ENCODE measurements at places on chromosomes 5 and 9. TPM values are rescaled to one million over a fixed set of nuclear protein-coding genes. Genes with fewer than 3 reads are reported as not detected.

BTNL8 gene
- total RNA-seq: not detected

PTPRD gene
- 3.3 TPM for total RNA-seq

GRCh38 chr9:125893277-125893676 lies 146.1 kb downstream of the PBX3 start:
- no peak for DNase-seq

DNA sequence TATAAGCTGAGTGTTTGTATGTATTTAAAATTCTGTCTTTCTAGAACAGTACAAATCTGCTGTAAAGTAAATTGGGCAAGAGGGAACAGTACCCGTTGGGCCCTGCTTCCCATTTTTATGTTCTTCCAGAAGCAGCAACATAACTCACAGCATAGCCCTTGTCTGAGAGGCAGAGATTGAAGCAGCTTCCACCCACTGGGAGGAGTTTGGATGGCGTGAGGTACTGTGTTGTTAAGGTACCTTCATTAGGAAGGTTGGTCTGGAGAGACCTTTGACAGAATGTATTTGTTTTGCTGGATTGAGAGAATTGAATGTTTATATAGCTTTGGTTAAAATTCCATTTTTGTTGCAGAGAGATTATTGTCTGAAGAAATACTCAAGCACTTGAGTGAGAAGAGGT lies 24.8 kb downstream of the RAI14 start:
- no peak for DNase-seq

DNA sequence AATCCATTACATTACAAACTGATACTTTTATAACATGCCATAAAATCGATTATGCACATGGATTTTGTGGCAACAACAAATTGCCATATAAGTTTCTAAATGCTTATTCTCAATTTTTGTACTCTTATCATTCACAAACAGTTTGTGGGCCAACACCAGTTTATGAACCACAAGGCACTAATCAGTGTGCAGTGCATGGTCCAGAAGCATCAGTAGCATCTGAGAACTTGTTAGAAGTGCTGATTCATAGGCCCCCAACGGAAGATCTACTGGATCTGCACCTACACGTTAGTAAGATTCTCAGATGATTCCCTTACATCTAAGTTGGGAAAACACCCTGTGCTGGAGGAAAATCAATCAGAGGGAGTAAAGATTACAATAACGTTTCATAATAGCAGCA lies 242.8 kb downstream of the TRPM3 start:
- no peak for DNase-seq

DNA sequence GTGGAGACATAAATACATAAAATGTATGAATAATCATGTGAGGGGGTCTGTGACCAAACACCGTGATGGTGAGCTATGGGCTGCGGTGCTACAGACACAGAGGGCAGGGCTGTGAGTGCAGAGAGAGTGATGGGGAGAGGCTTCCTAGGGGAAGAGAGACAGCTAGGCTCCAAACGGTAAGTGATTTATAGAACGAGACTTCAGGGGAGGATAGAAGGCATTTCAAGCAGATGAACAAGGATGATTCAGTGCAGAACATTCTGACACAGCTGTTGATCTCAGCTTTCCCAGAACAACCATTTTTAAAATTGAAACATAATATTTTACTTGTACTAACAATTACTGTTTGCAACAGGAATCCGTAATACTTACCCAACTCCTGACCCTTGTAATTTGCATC lies 100.7 kb downstream of the GAS1 start:
- no peak for DNase-seq

GRCh38 chr5:154278908-154279307 lies 88.4 kb downstream of the GALNT10 start:
- DNase-seq: peak; percentile 80

DNA sequence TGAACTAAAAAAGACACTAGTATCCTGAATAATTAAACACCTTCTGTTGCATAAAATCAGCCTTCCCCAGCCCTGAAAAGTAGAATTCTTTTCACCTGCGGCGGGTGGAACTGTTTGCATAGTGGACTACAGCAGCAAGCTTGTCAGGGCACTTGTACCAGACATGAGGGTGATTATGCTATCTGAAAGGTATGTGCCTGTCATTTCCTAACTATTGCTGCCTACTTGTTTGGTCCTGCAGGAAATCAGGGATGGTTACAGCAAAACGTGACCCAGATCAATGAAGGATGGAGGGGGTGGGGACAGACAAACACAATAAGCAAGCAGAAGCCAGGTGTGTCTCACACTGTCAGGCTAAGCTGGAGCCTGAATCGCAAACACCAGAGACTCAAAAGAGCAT lies 385.6 kb downstream of the MLLT3 start:
- no peak for DNase-seq

DNA sequence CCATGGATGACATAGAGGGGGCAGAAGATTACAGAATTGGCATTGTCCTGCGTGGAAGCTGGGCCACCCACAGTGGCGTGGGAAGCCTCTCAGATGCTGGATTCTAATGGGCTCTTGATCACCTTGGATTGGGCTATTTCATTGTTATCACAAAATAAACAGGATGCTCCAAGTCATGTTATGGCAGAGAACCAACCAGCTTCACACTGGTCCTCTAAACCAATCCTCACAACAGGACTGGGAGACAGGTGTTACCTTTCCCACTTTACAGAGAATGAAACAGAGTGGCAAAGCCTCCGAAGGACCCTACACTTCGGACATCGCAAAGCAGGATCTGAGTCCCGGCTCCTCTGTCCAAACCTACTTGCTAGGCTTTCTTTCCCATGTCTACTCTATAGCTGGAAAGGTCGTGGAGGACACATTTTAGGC lies 455 bp upstream of the SMIM3 start:
- DNase-seq: no peak
